HuH-7.5 (cell line): ENCODE measurements at places on chromosomes 2 and 18.

- no peak for DNase-seq
These were observed 96.8 kb upstream of the TRIB2 start for GRCh38 chr2:12619975-12620374.

GRCh38 chr2:191318037-191318728 is 73.0 kb downstream of the MYO1B start:
- DNase-seq: no peak

- DNase-seq: no peak
These were observed 1.2 kb downstream of the CNOT9 start for GRCh38 chr2:218569661-218570500.

GRCh38 chr2:71798266-71799012 is 345.1 kb downstream of the DYSF start:
- peak; percentile 79 for DNase-seq

GRCh38 chr2:213247566-213247965 is 36.7 kb upstream of the SPAG16 start:
- no peak for DNase-seq

DNA sequence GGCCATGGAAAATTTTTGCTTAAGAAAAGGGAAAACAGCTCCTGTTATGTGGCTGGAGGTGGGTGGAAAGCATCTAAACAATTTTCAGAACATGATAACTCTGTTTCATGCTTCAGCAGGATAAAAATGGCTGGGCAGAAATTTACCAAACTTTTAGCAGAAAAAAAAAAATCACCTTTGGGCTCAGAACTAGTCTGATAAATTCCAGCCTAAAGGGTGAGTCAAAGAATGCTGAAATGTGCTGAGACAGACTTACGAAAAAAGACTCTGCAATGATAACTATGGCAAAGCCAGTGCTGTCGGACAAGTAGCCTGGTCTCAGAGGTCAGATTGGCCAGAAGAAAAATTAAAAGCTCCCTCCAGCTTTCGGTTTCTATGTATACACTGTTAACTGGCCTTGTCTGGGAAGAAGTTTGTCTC is 123.6 kb downstream of the LRATD1 start:
- no peak for DNase-seq

GRCh38 chr2:68425503-68425902 is 41.6 kb downstream of the FBXO48 start:
- DNase-seq: no peak

DNA sequence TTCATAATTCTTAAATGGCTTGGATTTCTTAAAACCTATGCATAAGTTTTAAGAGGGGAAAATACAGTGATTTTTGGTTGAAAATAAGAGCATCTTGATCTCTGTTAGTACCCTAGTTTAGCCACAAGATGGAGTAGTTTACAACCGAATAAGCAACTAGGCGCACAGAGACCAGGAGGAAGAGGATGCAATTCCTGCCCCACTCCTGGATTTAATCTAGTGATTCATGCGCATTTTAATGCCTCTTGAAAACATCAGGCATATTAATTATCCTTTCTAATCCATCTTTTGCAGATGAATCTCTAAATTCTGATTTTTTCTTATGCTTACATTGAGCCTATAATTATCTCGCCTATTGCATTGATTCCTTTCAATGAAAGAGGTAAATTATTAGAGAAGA is 76.7 kb downstream of the MRPS9 start:
- DNase-seq: peak; percentile 76

GRCh38 chr2:200337621-200338020 is 31.1 kb downstream of the SPATS2L start:
- DNase-seq: no peak

DNA sequence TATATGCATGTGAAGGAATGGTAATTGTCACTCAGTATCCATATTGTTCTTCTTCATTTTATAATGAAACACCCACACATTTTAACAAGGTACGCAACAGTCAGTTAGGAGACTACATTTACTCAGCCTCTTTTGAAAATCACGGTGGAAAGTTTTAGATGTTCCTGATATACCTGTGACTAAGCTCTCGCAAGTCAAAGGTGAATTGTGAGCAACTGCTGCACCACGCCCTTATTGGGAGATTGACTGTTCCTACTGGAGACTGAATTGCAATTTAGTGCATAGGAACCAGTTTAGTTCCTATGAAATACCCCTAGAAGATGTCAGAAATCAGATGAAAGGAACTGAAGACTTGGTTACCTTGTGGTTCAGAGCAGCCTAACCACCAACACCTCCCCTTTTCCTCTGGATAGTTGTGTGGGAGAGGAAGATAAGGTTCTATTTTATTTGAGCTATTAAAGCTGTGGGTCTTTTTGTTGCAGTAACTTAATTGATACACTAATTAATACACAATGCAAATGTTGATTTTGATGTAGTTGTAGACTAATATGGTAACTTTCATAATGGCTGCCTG is 1280.5 kb upstream of the CDH2 start:
- no peak for DNase-seq

- no peak for DNase-seq
These were observed 368.0 kb upstream of the RAB6C start for GRCh38 chr2:129611471-129611870.

GRCh38 chr18:48889115-48889941 is 61.4 kb downstream of the SMAD7 start:
- no peak for DNase-seq

DNA sequence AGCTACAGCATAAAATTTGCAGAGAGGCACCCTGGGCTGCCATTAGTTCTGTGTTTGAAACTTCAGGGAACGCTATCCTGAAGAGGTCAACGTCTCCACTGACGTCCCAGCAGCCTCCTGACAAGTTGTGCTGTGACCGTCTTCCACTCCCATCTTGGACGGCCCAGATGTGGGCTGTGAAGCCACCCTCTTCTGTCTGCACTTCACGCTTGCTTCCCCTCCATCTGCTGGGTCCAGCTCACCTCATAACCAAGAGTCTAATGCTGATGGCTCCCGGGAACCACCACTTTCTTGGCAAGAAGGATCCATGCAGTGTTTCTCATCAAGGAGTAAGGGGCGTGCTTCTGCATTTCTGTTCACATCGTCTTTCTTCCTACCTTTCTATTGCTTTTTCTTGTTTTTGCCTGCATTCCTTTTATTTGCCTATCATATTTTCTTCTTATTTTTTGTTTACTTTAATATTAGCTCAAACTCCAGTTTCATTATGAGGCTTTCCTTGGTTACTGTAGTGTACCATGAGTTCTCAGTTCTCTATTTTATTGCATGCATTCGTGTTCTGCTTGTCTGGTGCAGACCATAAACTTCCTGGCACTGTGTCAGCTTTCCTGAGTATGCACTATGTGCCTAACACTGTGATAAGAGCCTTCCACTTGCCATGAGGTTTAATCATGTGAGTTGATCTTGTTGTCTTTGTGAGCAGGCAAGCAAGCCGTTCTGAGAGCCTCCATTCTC is 631.8 kb upstream of the RAB6C start:
- no peak for DNase-seq

DNA sequence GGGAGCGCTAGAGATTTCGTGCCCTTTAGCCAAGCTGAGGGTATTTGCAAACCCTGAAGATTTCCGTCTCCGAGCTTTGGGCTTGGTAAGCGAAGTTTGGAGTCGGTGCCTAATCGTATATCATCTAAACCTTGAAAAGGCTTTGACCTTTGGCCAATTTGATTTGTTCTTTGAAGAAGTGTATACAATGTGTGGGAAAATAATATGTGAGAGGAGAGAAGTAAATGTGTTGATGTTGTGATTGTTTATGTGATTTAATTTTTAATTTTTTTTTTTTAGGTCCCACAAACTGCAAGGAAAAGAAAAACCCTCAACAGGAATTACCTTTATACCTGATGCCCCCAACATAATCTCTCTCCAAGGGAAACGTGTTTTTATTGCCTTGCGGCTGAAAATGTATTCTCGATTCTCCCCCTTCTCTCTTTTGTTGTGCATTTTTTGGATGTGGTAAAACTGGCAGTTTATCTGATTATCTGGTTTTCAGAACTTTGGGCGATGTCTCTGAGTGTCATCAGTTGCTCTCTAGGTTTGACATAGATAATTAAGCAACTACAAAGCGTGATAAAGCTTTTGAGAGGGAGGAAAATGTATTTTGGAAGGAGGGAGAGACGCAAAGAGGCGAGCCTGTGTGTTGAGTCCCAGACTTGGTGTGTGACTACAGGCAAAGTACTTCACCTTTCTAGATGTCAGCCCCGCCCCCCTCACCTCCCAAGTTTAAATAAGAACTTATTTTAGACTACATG is 912 bp upstream of the FBXO11 start:
- DNase-seq: peak; percentile 22

DNA sequence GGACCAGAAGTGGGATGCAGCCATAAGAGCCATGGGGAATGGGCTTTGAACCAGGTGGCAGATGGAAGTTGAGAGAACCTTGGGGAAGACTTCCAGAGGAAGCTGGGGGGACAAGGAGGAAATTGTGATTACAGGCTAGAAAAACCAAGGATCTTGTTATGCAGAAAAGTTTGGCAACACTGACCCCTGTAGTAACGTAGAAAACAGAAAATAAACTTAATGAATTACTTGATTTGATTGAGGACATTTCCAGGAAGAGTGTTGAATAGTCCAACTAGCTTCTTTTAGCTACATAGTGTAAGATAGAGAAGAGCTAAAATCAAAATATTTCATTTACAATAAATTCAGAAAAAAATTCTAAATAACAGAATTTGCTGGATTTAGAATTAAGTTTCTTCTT is 91.9 kb upstream of the GPC1 start:
- DNase-seq: no peak

- no peak for DNase-seq
These were observed 49.9 kb upstream of the EML6 start for GRCh38 chr2:54673501-54673998.

DNA sequence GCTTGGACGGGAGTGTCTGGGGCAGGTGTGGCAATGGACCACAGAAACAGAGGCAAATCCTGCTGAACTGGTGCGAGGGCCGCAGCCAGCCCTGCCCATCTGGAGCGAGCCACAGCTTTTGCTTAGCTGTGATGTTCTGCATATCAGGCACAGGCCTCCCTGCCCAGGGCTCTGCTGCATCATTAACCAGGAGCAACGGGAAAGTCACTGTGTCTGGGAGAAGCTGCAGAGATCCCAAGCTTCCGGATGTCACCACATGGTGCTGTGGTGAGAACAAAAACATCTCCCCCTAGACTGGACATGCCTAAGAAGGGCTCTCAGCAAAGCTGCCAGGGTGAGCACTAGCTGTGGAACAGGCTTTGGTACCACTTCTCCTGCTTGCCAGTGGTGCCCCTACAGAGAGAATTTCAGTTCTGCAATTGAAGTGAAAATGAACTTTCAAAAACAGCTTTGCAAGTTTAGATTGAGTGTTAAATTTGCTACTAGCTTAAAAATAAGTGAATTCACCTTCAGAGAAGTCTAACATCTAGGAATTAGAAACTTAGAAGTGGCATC is 172.9 kb upstream of the MYT1L start:
- no peak for DNase-seq

- no peak for DNase-seq
These were observed 23.7 kb downstream of the FBXO36 start for GRCh38 chr2:229945975-229946374.

GRCh38 chr2:71892896-71893295 is 254.8 kb downstream of the CYP26B1 start:
- DNase-seq: no peak

DNA sequence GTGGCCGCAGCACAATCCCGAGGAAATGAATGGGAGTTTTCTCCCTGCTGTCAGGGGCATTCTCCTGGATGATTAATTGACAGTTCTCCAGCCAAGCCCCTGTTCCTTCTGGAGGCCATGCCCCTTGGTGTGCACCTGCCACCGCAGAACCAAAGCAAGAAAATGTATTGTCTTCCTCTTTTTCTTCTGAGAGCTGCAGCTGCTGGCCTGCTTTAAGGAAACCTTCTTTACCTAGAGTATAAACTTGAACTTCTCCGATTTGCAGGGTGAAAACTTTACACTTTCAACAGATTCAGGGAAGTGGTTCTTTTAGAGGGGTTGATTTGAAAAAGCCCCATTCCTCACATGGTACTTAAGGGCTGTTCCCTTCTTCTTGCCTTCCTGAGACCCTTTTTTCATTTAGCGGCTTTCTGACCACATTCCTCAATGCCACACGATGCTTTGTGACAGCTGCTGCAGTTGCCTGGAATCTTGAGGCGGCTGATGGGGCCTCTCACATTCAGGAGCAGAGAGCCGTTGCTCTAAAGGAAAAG is 402.8 kb downstream of the TXNL1 start:
- no peak for DNase-seq

DNA sequence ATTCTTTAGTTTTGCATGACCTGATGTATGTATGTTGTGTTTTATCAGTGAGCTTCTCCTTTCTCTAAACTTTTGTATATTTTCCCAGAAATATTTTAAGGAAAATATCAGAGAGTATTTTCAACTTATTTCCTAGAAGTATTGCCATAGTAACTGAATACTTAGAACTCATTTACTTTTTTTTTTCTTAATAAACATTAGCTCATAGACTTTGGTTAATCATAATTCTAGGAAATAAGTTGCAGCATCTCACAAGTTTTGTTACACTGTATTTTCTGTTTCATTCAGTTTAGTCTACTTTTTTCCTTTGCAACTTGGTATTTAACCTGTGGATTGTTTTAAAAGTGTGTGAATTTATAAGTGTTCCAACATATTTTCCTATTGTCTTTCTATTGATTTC is 27.5 kb downstream of the SMCHD1 start:
- DNase-seq: no peak

DNA sequence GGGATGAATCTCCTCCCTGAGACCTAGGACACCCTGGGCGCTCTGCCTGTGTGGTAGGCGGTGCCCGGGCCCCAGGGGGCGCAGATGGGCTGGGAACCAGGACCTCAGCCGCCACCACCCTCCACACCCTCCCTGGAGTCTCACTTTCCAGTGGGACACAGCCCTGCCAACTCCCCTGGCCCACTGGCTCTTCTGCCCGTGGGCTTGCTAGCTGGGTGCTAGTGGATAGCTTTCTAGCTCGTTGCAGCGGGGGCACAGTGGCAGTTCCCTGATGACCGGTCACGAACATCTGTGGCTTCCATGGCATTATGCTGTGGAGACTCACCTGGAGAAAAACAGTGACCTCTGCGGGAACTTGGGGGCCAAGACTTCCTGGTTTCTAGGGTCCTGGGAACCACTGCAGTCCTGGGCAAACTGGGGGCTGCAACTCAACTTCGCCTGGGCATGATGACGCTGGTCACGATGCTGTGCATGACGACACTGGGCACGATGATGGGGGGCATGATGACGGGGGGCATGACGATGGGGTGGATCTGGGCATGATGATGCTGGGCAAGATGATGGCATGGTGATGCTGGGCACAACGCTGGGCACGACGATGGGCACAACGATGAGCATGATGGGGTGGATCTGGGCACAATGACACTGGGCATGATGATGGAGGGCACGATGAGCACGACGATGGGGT is 31.0 kb upstream of the ALLC start:
- no peak for DNase-seq

- no peak for DNase-seq
These were observed 51.4 kb upstream of the SPAG16 start for GRCh38 chr2:213232649-213233437.

- no peak for DNase-seq
These were observed 40.7 kb downstream of the INO80D start for GRCh38 chr2:206045251-206045650.

- no peak for DNase-seq
These were observed 18.0 kb downstream of the MALL start for GRCh38 chr2:110097506-110098220.
